ENCODE measurements at places on chromosomes 2 and 18.

DNA sequence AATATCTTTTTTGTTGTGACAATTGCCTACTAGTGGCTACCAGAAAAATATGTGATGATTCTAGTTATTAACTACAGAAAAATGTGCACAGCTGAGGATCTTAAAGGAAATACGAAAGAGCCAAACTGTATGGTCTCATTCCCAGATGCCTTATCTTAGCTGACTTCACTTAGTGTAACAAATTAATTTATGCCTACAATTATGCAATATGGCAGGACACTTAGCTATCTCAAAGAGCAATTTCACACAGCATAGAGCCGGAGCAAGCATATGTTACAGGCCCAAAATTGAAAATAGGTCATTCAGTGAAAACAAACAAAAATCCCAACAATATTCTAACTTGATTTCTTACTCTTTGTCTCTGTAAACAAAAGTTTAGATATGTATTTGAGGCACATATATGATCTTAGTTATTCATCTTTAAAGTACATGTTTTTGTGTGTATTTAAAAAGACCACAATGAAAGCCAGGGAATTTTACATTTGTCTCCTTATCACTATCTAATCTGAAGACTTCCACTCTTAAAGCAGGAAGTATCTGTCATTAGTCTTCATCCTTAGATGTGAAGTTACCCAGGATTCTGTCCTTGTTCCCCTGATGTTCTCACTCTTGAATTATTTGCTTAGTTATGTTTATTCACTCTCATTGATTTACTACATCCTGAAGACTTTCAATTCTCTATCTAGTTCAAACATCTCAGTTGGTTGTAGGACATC, 1579.0 kb upstream of the NXPH2 start:
- no peak for DNase-seq

GRCh38 chr18:55076643-55077218, 117.5 kb upstream of the CCDC68 start:
- DNase-seq = no peak

DNA sequence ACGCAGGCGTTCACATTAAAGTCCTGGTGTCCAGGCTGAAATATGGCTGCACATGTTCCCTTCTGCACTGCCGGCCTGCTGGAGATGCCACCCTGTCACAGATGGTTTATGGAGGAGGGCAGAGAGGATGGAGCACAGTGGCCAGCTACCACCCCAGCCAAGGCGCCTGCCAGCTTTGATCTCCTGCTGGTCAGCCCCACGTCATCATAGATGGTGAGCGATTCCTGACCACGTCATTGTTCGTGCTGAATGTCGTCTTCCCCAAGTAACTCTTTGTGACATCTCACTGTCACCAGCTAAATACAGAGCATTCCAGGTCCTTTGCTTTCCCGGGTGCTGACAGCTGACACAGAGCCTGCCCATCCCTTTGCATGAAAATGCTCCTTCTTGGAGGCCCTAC, 248.3 kb downstream of the TTC32 start:
- DNase-seq = no peak

GRCh38 chr2:154338352-154338967, 360.0 kb upstream of the KCNJ3 start:
- DNase-seq = no peak

- no peak for DNase-seq
Observed at GRCh38 chr2:24203029-24203786, 28.4 kb downstream of the FAM228A start.

GRCh38 chr2:40087434-40087833, 308.4 kb upstream of the THUMPD2 start:
- no peak for DNase-seq

DNA sequence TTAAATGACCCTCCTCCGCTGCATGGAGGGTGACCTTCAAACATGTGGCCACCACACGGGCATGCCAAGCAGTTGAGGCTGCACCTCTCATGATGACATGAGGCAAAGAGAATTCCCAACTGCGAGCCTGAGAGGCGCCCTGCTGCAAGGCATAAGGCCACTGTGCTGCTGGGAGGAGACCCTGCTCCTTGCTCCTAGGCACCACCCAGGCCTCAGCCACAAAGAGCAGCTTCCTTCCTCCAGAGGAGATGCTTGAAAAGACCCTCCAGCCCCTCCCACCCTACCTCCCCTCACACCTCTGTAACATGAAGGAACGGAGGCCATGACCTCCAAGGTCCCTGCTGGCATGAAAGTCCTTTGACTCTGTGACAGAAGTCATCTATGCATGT, 11.4 kb downstream of the CHST10 start:
- DNase-seq = no peak

- DNase-seq = no peak
Observed at GRCh38 chr2:170266358-170266757, 88.4 kb downstream of the MYO3B start.

GRCh38 chr2:12552092-12552491, 164.6 kb upstream of the TRIB2 start:
- no peak for DNase-seq

DNA sequence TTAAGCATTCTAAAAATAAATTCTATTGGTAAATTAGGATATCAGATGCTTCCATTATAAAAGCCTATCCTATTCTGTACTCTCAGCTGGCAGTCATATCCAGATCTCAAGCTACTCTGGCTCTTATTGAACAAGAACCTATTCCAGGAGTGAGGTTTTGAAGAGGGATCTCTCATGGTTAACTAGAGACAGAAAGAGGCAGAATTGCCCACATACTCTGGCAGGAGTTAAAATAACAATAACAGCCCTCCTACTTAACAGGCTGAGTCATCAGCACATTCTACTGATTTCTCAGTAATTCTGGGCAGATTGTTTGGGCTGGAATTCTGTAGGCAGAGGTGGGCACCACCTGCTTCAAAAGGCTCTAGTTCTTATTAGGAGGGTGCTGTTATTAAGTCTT, 142.0 kb upstream of the UNC80 start:
- DNase-seq = no peak

- no peak for DNase-seq
Observed at GRCh38 chr2:54964271-54964670, 86.0 kb downstream of the RTN4 start.

DNA sequence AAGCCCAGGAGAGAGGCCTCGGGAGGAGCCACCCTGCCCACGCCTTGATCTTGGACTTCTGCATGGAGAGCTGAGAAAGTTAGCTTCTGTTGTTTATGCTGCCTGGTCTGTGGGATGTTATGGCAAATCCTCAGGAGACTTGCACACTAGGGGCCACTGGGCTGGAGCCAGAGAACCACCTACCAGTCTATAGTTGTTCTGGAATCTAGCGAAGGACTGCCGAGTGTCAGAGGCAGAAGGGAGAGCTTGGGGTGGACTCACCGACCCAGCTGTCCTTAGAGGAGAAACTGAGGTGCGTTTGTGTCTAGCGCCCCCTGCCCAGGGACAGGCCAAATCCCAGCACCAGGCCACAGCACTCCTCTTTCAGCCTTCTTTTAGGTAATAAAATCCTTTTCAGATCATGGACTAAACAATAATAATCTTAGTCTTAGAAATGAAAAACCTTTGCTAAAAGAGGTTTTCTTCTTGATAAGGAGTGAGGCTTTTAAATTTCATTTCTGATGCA, 398.7 kb upstream of the SALL3 start:
- DNase-seq = no peak

GRCh38 chr2:26577442-26578112, 63.6 kb downstream of the CIB4 start:
- peak; percentile 22 for DNase-seq
